Activated naive CD4-positive, alpha-beta T cell treated with anti-CD3 and anti-CD28 coated beads, Interleukin-2, amount 10 ng/mL, durations not matched to agents 7 days and 5 days (primary cell): ENCODE measurements at places on chromosomes 1 and 21.

DNA sequence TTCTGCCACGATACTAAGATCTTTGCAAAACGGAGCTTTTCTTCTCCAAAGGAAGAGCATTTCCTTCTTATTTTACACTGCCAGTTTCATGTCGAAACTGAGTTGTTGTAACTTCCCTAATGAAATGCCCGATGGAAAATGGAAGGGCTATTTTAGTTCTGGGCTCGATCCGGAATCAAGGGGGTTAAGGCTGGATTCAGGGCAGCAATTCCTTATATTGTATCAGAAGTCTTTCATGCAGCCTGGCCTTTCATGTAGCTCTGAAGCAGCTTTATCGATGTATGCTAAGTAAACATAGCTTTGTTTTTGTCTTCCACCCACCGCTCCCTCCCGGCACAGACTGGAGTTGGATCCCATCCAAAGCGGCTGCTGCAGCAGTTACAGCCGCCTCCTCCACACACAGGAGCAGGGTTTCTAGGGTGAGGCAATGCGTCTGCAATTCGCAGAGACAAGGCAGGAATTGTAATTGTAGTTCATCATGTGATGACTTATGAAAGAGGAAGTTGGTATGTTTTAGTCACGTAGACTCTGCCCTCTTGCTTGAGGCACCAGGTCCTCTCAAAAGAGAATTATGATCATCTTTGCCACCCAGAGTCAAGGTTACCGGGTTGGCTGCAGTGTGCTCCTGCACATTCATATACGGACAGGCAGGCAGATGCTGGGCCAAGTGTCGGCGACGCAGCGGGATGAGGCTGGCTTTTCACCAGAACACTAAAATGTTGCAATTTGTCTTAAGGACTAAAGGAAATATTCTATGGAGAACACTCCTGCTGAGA lies 2.6 kb upstream of the IRF2BP2 start:
- peak overlapping the region; percentile 100 for H3K27ac ChIP-seq
- H3K27me3 ChIP-seq: no peaks in the 10 kb centered on the region
- H3K4me3 ChIP-seq: peak overlapping the region; percentile 77
- peaks cover 9% of the 10 kb centered on the region for H3K36me3 ChIP-seq
- peaks cover 48% of the 10 kb centered on the region for H3K4me1 ChIP-seq

DNA sequence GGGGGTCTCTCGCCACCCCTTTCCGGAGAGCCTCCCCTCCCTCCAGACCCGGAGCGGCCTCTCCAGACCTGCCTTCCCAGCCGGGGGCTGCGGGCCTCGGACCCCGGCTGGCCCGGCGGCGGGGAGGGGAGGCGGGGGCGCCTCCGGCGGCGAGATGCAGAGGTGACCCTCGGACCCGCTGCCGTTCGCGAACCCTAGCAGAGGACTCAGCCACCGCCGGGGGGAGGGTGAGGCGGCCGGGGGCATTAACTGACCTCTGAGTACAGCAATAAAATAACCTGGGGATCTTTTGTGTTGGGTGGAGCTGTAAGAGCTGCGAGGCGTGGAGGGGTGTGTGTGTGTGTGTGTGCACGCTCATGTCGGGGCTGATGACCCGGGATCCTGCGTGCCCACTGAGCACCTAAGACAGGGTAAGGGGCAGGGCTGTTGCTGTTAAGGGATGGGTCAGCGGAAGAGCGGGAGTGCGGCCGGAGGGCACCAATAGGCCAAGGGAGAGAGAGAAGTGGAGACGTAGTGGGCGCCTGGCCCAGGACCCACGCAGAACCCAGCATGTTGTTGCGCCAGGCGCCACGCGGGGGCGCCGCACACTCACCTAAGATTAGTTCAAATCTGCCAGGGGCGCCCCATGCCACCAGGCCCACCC lies 6.3 kb downstream of the HAPLN2 start:
- peaks cover 12% of the 10 kb centered on the region for H3K4me1 ChIP-seq
- peak; percentile 74 for DNase-seq
- peaks cover 84% of the 10 kb centered on the region for H3K27me3 ChIP-seq

DNA sequence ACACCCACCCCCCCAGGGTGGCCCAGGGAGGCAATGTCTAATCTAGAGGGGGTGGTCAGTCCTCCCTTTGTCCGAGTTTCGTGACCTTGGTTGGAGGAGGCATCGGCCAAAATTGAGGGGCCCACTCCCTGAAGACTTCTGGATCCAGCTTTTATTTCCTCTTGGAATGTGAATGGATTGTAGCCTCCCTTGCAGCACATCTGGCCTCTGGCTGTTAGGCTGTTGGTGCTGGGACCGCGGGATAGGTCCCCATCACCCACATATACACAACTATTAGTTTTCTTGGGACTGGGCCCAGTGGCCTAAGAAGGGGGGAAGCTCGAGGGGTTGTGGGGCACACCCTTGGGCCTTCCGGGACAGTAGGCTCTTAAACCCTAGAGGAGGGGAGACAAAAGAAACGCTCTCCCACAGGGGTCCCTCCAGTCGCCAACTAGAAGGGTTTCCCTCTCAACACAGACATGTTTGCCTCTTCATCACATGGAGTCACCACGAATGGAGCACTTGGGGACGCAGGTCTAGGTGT lies 2.5 kb downstream of the LHX4 start:
- H3K36me3 ChIP-seq: peaks cover 3% of the 10 kb centered on the region
- peaks cover 32% of the 10 kb centered on the region for H3K4me1 ChIP-seq
- H3K27me3 ChIP-seq: peaks cover 96% of the 10 kb centered on the region
- H3K27ac ChIP-seq: no peak overlapping the region
- no peak for DNase-seq
- H3K4me3 ChIP-seq: no peak overlapping the region

DNA sequence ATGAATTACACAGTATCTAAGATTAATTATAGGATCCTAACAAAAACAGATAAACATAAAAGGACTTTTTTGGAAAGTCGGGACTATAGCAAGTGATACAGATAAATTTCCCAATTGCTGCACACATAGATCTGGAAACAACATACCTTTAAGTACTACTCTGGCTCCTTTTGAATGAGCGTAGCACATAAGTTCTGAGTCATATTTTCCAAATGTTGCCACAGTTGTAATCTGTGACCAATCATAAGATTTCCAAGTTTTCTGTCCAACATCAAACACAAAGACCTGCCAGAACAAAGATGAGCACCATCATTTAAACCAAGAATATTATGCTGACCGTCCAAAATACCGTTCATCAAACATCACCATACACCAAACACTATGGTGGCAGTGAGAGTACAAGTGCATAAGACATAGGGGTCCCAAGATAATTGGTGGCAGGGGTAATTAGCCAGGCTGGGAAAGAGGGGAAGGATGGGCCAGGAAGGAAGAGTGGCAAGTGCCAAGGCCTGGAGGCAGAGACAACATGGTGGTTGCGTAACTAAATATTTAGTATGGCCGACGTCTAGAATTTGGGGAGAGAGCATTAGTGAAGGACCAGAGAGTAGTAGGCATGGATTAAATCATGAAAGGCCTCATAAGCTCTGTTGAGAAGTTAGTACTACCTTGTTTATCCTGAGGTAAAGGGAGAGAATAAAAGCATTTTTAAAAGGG lies 3.6 kb downstream of the CTBS start:
- peaks cover 42% of the 10 kb centered on the region for H3K36me3 ChIP-seq
- no peaks in the 10 kb centered on the region for H3K27me3 ChIP-seq
- peaks cover 36% of the 10 kb centered on the region for H3K4me1 ChIP-seq
- no peak for DNase-seq
- H3K4me3 ChIP-seq: no peak overlapping the region
- H3K27ac ChIP-seq: no peak overlapping the region

DNA sequence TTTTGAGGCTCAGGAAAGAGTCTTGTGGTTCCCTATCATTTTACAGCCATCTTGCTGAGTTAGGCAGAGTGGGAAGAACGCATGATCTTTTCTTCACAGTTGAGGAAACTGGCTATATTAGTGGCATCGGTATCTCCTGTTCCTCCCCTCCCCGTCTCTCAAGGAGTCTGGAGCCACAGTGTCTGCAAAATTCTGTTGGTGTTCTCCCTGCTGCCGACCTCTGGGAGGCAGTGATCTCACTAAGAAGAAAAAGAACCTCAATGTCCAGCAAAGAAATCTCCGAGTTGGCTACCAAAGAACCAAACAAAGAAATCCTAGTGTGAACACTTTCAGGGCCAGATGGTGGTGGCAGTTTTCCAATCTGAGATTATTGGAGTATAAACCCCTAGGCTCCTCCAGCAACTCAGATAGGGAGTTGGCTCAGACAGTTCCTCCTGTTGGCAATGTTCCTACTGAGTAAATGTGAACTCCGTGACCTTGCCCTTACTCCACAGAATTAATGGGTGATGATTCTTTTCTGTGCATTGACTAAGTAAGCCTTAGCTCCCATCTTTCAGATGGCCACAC lies 41.2 kb downstream of the PRAMEF20 start:
- no peak for DNase-seq
- no peaks in the 10 kb centered on the region for H3K36me3 ChIP-seq
- no peak overlapping the region for H3K27ac ChIP-seq
- no peak overlapping the region for H3K4me3 ChIP-seq

DNA sequence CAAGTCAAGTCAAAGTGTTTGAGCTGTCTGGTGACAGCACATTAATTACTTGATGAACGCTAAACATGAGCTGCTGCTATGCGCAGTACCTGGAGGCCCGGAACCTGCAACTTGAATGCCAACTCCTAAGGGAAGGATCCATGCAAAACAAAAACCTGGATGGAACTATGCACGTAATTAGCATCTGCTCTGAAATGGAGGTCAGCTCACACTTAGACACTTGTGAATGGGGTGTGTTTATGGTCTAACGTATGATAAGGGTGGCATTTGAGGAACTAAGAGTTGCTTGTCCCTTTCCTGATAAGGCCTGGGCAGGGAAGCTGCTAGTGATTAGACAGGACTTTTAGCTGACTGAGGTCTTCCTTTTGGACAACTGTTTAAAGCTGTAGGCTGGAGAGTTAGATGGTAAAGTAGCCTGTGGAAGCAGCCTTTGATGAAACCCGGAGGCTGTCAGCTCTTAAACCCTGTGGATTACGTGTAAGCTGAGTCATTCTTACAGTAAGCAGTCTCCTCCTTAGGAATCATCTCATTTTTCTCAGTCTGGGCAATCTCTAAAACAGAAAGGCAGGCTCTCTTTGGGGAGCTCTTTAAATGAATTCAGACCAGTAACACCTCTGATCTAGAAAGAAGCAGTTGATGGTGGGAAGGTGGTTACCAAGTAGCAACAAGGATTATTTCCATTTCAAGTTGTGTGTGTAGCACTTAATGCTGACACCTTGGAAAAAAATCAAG lies 6.8 kb downstream of the TENT5C start:
- DNase-seq: no peak
- H3K4me3 ChIP-seq: no peak overlapping the region
- H3K27ac ChIP-seq: no peak overlapping the region
- no peaks in the 10 kb centered on the region for H3K27me3 ChIP-seq

GRCh38 chr1:204113896-204114295 lies 37.9 kb downstream of the ETNK2 start:
- H3K36me3 ChIP-seq: no peaks in the 10 kb centered on the region
- H3K27ac ChIP-seq: no peak overlapping the region
- H3K4me3 ChIP-seq: no peak overlapping the region
- DNase-seq: no peak
- H3K27me3 ChIP-seq: peaks cover 12% of the 10 kb centered on the region

GRCh38 chr1:22275626-22276395 lies 132.9 kb upstream of the WNT4 start:
- peaks cover 50% of the 10 kb centered on the region for H3K27me3 ChIP-seq
- H3K36me3 ChIP-seq: no peaks in the 10 kb centered on the region
- H3K4me3 ChIP-seq: no peak overlapping the region
- H3K27ac ChIP-seq: no peak overlapping the region
- no peaks in the 10 kb centered on the region for H3K4me1 ChIP-seq
- DNase-seq: peak; percentile 61

DNA sequence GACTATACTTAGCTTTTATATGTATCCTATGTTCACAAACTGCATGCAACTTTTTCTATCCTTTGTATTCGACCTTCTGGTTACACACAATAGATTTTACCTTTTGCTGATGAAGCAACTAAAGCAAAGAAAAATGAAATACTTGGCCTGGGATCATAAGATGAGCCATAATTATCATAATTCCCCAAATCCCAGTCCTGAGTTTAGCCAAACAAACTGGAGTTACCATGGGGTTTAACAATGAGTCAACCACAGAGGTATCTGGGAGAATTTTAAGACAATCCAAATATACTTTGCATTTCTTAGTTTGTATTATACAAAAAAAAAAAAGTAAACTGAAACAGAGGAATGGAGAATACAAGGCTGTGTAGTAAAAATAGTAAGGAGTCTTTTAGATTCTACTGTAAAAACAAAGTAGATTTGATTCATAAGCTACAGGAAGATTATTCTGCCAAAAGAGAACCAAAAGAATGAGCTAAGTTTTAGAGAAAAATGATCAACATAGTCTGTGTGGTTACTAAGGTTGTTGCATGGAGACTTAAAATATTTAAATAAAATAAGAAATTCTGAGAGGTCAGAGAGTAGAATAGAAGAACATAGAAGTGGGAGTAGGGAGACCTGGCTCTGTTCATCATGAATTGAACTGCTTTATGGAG lies 60.4 kb upstream of the GORAB start:
- no peaks in the 10 kb centered on the region for H3K36me3 ChIP-seq
- H3K4me1 ChIP-seq: no peaks in the 10 kb centered on the region
- no peak overlapping the region for H3K27ac ChIP-seq

DNA sequence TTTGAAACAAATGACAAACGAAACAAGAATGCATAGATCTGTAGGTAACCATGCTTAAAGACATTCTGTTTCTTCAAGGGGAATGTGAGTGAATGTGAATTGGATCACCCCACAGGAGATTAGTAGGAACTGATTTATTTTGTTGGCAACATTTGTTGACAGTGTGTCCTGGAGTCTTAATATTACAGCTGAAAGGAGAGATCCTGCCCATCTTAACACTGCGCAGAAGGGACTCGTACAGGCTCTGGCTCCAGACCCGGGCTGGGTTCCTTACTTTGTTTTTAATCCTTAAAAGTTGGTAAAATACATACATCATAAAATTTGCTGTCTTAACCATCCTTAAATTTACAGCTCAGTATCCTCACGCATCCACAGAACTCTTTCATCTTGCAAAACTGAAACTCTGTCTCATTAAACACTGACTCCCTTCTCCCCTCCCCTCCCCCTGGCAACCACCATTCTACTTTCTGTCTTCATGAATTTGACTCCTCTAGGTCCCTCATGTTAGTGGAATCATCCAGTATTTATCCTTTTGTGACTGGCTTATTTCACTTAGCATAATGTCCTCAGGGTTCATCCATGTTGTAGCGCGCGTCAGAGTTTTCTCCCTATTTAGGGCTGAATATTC lies 74.1 kb downstream of the GALNT2 start:
- DNase-seq: no peak
- H3K27me3 ChIP-seq: no peaks in the 10 kb centered on the region
- H3K36me3 ChIP-seq: no peaks in the 10 kb centered on the region
- H3K4me3 ChIP-seq: no peak overlapping the region
